ENCODE measurements at places on chromosomes 5 and 9. TPM values are rescaled to one million over a fixed set of nuclear protein-coding genes. Genes with fewer than 3 reads are reported as not detected.

SLC36A1 gene
- total RNA-seq: 6.2 TPM

ORM1 gene
- not detected for total RNA-seq

KIF4B gene
- 0.09 TPM for total RNA-seq

DRD1 gene
- not detected for total RNA-seq

PLPP7 gene
- 6.1 TPM for total RNA-seq

BARHL1 gene
- total RNA-seq: not detected

SNX30 gene
- 39.8 TPM for total RNA-seq

SMIM3 gene
- 233 TPM for total RNA-seq

CCL27 gene
- 0.59 TPM for total RNA-seq

GARIN3 gene
- not detected for total RNA-seq
